Activated T-cell treated with anti-CD3 and anti-CD28 coated beads, Interleukin-2, amount 50 U/mL, for 1 hour (primary cell): ENCODE measurements at places on chromosomes 6 and 20.

GRCh38 chr6:117616391-117617209 is 14.3 kb upstream of the GOPC start:
- DNase-seq = peak; percentile 31

DNA sequence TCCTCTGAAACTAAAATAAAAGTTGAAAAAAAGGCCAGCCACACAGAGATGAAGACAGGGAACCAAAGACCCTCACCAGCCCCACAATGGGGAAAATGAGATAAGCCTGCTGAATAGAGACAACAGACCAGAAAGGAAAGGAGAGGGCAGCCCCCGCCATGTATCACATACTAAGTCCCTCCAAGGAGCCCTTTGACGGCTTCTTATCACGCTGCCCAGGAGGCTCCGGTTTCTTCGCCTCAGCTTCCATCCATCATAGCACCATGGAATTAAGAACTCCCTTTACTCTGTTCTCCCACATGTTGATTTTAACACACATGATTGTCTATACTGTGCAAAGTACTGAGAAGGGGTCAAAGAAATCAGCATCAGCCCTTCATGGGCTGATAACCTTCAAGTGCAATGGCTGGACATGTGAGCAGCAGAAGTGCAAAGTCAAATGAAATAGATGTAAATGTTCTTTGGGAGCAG is 54.9 kb downstream of the MAP3K5 start:
- DNase-seq = no peak

DNA sequence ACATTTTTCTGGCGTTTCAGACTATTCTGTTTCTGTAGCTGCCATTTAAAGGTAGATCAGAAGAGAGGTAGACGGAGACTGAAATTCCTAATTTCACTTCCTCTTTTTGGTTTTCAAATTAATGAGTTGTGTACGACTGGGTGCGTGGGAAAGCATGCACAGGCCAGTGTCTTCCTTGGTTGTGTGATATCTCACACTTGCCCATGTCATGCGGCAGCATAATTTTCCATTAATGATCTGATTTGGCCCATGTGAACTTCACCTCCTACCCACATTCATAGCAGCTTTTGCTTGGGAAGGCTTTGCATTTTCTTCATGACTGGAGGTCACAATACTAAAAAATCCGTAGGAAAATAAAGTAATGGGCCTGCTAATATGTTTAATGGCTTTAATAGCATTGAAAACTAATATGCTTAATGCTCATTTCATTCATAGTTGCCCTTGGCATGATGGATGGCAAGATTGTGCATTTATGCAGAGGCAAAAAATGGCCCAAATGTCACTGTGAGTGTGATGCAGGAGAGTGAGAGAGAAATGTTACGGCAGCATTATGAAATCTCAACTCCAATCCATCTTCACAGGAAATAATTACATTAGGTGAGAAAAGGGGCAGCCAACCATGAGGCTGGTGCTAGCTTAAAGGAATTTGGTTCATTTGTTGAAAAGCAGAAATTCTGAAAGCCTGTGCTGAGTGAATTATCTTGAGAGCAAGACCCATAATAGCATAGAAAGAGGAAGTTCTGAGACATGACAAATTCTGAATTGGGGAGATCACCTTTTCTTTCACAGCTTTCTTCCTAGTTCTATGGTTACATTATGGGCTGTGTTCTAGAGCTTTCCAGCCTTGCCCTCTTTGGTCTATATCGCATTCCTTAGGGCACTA is 69.0 kb upstream of the UST start:
- DNase-seq = no peak

DNA sequence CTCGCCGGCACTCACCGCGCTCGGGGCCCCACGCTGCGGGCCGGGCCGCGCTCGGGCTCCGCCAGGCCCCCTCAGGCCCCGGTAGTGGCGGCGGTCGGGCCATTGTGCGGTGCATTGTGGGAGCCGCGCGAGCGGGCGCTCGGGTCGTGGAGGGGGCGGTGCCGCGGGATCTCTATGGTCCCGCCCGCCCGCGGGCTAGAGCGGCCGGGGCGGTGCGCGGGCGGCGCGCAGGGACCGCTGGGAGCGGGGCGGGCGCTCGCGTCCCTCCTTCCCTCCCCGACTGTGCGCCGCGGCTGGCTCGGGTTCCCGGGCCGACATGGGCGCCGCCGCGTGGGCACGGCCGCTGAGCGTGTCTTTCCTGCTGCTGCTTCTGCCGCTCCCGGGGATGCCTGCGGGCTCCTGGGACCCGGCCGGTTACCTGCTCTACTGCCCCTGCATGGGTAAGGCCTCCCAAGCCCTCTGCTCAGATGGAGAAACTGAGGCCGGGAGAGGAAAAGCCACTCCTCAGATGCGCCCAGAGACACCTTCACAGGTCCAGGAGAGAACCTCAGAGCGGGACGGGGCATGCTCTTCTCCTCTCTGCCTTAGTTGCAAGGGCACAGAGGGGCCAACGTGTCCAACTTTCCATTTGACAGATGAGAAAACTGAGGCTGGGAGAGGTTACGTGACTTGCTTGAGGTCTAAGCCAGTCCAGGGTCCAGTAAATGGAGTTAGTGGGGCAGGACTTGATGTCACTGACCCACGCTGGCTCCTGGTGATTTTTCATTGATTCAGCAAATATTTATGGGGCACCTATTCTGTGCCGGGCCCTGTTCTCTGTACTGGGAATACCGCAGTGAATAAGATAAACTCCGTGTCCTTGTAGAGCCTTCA is at the start of the genes PLAGL2 and POFUT1:
Gene PLAGL2, minus strand, starts transcription at position 118 of the 873 bp plus-strand sequence. CDS start 5,565 bp downstream, outside the sequence.
Gene POFUT1, plus strand, starts transcription at position 255 of the 873 bp plus-strand sequence. Its CDS starts 62 bp downstream, at position 317.
- peak; percentile 93 for DNase-seq

- DNase-seq = no peak
These were observed 36.3 kb downstream of the CD164 start for GRCh38 chr6:109345986-109346385.

DNA sequence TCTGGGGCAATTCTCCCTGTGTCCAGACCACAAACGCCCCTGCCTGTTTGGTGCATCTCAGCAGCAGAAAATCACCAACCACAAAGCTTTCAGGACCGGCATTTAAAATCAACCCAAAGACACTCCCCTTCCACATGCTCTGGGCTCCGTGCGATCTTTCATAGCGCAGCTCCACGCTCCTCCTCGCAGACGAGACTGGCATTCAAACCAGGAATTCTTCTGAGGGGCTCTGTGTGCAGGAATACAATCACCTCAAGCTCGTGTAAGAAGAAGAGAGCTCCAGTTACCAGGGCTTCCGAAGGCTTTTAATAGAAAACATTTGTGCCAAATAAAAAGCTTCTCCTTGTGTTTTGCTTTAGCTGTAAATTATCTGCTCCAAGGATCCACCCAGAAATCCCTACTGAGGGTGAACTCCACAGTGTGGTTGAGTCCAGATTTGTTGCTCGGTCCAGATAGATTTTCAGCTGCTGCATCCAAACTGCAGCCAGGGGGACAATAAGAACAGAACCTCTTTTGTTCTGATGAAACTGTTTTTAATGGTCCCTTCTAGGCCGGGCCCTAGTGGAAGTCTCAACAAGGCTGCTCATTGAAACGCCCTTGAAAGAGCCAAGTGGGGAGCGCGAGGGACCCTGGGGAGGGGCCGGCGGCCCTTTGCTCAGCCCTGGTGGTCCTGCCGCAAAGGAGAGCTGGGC is 16.4 kb upstream of the BMP7 start:
- DNase-seq = no peak

DNA sequence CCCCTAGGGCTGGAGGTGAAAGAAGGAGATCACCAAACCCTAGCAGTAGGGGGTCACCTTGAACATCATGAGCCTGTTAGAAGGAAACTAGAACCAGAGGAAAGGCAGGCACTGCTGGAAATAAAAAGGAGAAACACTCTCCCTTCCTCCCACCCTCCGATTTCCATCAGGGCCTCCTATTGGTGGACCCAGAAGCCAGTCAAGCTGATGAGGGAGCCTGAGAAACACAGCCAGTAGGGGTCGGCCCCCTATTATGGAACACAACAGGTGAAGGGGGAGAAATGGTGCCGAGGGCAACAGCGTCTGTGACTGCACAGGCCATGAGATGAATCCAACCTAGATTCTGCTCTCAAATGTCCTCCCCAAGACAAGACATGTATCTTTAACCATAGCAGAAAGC is 156.1 kb upstream of the LRFN2 start:
- DNase-seq = no peak

GRCh38 chr6:169782966-169783365 is 31.5 kb downstream of the ERMARD start:
- DNase-seq = no peak

DNA sequence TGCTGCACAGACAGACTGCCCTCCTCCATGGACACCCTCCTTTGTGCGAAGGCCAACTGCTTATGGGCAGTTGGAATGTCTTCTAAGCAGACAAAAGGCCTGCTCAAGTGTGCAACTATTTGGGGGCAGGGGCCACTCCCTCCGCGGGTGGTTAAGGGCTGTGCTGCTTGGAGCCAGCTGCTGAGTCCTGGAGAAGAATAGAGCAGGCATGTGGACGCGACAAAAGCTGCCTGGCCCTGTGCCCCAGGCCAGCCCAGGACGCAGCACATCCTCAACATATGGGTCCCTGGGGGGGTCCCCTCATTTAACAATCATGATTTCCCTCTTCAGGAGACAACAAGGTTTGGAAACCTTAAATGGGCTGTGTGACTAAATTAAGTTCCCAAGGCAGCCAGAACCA is 45.5 kb upstream of the ENTPD6 start:
- DNase-seq = no peak
